ENCODE measurements at places on chromosomes 7 and 10. TPM values are rescaled to one million over a fixed set of nuclear protein-coding genes. Genes with fewer than 3 reads are reported as not detected.

Gene MYO3A
- not detected for total RNA-seq

Gene CALHM3
- not detected for total RNA-seq

Gene ALOX5
- total RNA-seq = 8.6 TPM

Gene SPAM1
- total RNA-seq = not detected

Gene ASZ1
- total RNA-seq = not detected

- no peak for DNase-seq
Observed at GRCh38 chr10:120409816-120410215, 47.2 kb upstream of the PLPP4 start.

GRCh38 chr10:77869626-77870420, 56.7 kb downstream of the DLG5 start:
- no peak for DNase-seq
